ENCODE measurements at places on chromosomes 12 and 14. TPM values are rescaled to one million over a fixed set of nuclear protein-coding genes. Genes with fewer than 3 reads are reported as not detected.

GRCh38 chr12:52498946-52499345, 5.9 kb upstream of the KRT6A start:
- DNase-seq: no peak

DNA sequence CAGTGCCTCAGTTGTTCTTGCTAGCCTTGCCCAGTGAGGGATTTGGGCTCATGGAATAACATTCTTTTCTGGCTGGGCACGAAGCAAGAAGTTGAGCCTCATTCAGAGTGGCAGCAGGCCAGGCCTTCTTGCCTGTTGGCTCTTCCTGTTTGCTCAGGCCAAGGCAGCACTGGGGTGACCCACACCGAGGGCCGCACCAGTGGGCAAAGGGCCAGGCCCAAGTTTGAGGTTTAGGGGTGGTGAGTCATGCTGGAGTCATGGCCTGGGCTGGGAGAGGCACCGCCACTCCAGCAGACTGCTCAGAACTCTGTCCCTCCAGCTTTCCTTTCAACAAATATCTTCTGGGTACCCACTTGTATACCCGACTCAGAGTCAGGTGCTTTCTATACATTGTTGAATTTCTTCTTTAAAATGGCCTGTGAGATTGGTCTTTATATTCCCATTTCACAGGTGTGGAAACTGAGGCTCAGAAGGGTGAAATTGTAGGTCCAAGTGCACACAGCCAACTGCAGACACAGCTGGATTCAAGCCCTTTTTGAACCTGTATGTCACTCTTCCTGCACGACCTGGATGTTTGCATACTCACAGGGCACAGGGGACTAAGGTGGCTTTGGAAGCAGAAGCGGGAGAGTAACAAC, 279.4 kb downstream of the FOXN3 start:
- no peak for DNase-seq

GRCh38 chr12:52443966-52444365, 8.0 kb downstream of the KRT6B start:
- DNase-seq: no peak

DNA sequence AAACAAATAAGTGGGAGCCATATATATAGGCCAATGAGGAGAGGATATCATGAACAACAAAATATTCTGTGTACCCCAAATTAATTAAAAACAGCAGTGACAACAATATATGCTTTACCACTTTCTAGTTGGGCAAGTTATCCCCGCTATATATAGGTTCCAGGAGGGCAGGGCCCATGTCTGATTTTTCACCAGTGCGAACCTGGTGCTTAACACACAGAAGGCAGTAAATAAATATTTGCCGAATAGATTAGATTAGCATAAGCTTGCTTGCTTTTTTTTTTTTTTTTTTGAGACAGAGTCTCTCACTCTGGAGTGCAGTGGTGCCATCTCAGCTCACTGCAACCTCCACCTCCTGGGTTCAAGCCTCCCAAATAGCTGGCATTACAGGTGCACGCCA, 3.4 kb upstream of the MIP start:
- DNase-seq: no peak

GRCh38 chr14:33948869-33949408, 1.9 kb downstream of the EGLN3 start:
- DNase-seq: no peak

DNA sequence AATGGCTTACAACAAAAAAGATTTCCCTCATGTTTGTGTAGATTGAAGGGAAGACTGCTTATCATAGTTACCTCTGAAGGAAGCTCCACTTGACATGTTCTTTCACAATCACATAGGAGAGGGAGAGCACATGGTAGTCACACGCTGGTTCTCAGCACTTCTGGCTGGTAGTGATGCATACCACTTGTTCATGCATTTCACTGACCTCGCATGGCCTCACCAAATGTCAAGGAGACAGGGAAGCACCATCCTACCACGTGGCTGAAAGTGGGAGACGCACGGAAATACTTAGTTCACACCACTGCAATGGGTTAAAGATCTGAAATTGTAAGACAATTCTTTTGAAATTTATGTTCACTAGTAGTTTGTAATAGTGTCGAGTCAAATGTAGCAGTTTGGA, 74.0 kb downstream of the PDE3A start:
- peak; percentile 73 for DNase-seq

GRCh38 chr12:117231750-117232149, 41.5 kb upstream of the FBXO21 start:
- peak; percentile 70 for DNase-seq

DNA sequence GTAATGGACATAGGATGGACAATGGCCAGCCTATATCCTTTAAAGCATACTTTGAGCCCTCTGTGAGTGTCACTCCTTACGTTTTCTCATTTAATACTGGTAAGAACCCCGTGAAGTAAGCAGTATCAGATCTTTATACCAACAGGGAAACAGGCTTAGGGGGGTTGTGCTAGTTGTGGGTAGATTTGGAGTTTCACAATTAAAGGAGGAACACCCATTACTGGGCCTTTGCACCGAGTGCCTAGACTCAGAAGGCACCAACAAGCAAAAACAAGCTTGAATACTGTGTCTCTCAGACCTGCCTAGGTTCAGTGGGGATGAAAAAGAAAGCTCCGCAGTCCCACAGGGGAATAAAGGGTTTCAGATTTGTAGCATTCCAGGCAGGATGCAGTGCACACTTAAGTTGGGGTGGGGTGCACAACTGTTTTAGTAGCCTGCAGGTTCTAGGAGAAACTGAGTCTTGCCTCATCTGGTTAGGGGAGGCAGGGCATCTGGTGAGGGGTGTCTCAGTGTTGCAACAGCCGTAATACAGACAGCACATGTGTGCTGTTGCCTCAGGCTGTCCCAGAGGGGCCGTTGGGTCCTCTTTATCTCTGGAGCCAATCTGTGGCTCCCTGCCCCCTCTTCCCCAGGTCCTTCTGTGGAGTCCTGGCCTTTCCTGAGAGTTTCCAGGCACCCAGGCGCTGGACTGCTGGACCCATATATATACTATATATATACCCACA, 51.2 kb downstream of the IRAK3 start:
- no peak for DNase-seq

DNA sequence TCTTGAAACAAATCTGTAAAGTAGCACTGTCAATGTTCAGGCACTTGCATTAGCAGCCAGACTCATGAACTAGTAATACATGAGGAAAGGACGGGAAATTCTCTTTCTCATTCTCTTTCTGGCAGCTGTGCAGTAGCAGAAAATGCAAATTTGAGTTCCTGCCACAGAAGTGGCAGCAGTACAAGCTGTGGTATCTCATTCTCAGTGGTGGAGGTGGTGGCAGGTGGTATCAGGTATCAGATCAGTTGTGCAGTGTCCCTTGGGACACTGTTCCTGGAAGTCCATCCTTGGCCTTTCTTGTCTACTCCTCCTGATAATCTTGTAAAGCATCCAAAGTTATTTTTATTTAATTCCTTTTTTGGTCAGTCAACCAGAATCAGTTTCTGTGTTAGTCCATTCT, 103.0 kb downstream of the C12orf42 start:
- DNase-seq: no peak

DNA sequence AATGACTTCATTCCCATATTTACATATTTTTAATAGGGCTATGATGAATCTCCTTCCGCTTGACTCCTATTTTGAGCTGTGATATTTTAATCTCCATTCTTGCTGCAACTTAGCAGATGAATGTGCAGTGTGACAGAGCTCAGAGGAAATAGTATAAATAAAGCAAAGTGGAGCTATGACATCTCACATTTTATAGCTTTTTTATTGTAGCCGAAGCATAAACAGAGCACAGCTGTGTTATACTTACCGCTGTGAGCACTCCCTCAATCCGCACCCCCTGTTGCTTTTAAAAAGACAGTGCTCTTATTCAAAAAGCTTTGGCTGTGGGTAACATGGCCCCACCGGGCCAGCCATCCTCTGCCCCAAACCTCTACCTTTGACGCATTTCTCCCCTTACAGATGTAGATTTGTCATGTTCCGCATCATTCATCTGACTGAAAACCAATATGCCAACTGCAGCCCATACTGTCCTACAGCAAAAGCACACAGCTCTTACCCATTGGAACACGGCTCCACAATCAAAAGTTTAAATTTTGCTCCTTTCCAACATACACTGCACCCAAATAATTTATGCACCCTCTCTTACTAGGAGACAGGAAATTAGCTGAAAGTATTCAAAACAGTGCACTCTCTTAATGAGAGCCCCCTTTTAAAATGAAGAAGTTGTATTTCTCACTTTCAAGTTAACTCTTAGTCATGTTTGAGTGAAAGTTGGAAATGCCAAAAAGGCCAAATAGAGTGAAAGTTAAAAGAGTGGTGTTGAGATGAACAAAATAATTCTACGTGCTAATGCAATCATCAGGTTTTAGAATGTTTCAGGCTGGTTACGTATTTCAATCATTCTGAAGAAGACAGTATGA, 429.3 kb upstream of the SOX5 start:
- peak; percentile 90 for DNase-seq

- no peak for DNase-seq
Observed at GRCh38 chr12:18521461-18521860, 216.4 kb downstream of the PLCZ1 start.

GRCh38 chr12:67474934-67475620, 173.5 kb upstream of the DYRK2 start:
- no peak for DNase-seq

- peak; percentile 80 for DNase-seq
Observed at GRCh38 chr12:7142056-7142644, 12.0 kb downstream of the CLSTN3 start.

DNA sequence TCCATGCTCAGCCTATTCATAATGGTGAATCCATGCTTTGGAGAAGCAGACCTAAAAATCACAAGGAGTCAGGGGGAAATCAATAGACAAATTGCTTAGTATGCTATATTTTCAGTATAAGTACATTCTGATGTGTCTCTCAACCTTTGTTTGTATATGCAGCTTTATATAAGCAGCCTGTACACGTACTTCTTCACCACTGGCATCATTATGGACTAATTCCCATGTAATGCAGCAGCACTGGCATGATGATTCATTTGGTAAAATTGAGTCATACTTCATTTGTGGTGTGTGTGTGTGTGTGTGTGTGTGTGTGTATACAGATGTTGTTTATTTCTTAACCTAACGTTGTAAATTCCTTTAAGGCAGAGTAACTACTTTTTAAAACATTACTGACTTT, 10.9 kb downstream of the DCP1B start:
- DNase-seq: no peak

The ADGRD1 gene
- total RNA-seq: not detected

The ARMH4 gene
- 3.1 TPM for total RNA-seq

The TMEM132D gene
- 0.03 TPM for total RNA-seq

The ETFRF1 gene
- 25.9 TPM for total RNA-seq

The DNAH10 gene
- 3.4 TPM for total RNA-seq

The MMP14 gene
- 138 TPM for total RNA-seq

The TAS2R30 gene
- total RNA-seq: 0.75 TPM

The LMNTD1 gene
- not detected for total RNA-seq

The HOXC9 gene
- total RNA-seq: 7.2 TPM

The SVOP gene
- not detected for total RNA-seq

The OAS1 gene
- 3.6 TPM for total RNA-seq

The AGAP2 gene
- total RNA-seq: 1.5 TPM

Data from SK-MEL-5 (cell line).